GM04504 (cell line): ENCODE measurements at places on chromosomes 12 and 14.

DNA sequence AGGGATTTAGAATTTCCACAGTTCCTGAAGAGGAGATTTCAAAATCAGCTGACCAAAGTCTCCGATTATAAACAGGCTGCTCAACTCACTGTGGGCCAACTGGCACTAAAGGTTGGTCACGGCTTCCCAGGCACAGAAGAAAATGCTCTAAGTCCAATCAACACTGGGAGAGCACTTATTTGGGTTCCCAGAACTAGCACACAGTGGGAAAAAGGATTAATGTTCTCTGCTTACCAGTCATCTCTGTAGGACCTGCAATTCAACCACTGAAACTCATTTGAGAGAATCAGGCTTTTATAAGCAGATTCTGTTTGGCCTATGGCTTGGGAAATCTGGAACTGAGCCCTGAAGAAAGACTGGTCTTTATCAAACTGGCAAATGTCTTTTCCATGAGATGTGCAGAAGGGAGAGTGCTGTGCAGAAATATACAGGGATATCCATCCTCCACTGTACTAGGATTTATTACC, 49.4 kb downstream of the ABCC9 start:
- DNase-seq: no peak

DNA sequence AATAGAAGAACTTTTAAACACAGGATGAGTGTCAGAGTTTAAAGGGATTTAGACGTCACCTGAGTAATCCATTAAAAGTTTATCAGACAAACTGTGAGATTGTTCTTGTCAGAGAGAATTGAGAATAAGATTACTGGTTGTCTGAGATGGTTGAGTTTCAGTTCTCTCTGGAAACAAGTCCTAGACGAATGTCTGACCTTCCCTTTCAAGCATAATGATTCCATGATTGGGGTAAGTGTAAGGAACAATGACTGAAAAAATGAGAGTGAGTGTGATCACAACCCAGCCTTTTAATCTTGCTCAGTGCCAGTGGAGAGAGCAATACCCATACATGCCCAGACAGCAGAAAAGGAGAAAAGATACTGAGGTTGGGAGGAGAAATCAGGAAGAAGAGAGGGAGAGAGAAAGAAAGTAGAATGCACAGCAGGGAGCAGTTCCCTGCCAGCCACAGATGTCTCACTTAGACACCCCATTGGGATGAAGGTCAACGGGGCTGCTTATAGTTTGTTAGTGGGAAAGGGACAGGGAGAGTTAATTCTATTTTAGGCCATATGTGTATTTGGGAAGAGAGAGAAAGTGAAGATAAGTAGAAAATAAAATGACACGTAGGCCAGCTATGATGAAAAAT, 4.3 kb downstream of the GRIP1 start:
- DNase-seq: no peak

GRCh38 chr12:61765926-61766325, 494.3 kb upstream of the USP15 start:
- DNase-seq: no peak

GRCh38 chr12:91538418-91538817, 355.8 kb upstream of the DCN start:
- no peak for DNase-seq

DNA sequence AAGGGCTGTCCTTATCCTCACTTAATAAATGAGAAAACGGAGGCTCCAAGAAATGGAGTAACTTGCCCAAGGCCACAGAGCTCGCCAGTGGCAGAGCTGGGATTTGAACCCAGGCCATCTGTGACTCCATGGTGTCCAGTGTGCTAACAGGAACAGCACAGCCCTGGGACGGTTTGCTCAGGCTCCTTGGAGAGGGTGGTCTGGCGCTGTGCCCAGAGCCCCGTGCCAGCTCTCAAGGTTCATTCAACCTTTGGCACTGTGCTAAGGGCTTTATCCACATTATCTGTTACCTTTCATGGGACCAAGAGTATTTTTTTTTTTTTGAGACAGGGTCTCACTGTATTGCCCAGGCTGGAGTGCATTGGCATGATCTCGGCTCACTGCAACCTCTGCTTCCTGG, 8.1 kb downstream of the DAO start:
- DNase-seq: no peak

DNA sequence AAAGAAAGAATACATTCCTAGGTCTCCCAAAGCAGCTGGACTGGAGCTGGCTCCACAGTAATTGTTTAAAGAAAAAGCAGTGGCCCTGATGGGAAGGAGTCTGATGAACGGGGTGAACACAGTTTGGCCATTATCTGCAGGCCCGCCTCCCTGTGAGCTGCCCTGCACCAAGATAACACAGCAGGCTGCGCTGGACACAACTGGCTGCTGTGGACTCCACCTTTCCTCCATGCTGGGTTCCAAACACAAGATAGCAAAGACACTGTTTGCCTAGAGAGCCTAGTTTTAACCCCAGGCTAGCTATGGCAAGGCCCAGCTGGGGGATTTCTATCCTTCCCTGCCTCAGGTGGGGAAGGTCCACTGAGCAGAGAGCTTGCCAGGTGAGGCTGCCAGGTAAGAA, 34.6 kb downstream of the ZFP36L1 start:
- no peak for DNase-seq

DNA sequence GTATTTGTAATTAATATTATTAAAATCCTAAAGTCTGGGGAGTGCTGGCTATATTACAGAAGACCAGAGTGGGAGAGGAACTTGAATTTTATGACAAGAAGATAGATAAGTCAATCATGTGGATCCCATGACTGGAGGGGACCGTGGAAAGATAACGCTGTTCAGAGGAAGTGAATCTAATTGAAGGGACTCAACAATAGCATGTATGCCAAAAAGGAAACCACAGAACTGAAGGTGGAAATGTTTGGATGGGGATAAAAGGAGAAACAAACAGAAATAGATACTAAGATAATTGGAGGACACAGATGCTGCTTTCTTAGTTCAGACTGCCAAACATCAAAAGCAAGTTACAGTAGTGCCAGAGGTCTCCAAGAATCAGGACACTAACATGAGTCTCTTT, 21.1 kb downstream of the OR6J1 start:
- no peak for DNase-seq

GRCh38 chr12:48192861-48193260, 9.4 kb downstream of the CCDC184 start:
- no peak for DNase-seq

DNA sequence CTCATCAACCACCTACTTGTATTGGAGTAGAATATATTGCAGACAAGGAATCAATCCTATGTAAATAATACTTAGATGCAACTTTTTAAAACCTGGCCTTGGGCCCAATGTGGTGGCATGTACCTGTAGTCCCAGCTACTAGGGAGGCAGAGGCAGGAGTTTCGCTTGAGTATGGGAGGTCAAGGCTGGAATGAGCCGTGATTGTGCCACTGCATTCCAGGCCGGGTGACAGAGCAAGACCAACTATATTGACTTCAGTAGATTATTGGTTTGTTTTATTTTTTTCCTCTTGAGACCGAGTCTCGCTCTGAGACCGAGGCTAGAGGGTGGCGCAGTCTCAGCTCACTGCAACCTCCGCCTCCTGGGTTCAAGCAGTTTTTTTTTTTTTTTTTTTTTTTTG, 3.6 kb downstream of the LARP4 start:
- DNase-seq: no peak

DNA sequence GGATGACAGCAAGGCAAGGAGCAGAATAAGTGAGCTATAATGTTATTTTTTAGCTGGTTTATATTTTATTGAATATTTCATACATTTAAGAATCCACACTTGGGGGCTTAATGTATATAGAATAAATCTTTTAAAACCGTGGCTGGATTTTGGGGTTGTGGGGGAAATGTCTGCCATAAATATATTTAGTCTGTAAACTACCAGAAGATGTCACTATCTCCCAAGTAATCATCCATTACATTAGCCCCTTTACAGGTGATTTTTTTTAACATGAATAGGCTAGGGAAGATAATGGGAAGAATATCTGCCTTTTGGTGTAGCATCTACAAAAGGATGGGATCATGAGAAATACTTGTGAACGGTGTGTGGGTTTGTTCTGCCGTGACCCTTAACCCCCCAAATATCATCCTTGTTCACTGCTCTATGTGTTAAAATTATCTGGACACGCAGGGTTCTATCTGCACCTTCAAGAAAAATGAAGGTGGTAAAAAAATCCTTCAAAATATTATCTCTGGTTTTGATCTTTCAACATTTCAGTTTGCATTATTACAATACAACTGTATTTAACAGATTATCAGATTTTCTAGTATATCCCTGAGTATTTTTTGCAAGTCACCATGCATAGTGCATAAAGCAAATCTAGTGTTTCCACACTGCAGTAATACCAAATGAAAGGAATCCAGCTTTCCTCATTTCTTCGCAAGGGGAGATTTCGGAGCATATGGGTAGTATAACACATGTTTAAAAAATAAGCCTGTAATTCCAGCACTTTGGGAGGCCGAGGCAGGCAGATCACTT, 8.0 kb upstream of the SLC17A8 start:
- peak; percentile 9 for DNase-seq

- DNase-seq: no peak
Measured at GRCh38 chr12:499837-500458, 40.2 kb downstream of the B4GALNT3 start.

- no peak for DNase-seq
Measured at GRCh38 chr14:82536566-82536965, 1002.9 kb upstream of the SEL1L start.

GRCh38 chr14:102909911-102910310, 12.6 kb upstream of the AMN start:
- no peak for DNase-seq

GRCh38 chr14:66426451-66426850, 59.7 kb upstream of the CCDC196 start:
- no peak for DNase-seq

GRCh38 chr12:132164426-132164825, 20.2 kb downstream of the NOC4L start:
- DNase-seq: no peak
